Natural killer cell (primary cell): ENCODE measurements at places on chromosomes 2 and 18. TPM values are rescaled to one million over a fixed set of nuclear protein-coding genes. Genes with fewer than 3 reads are reported as not detected.

ABCB11 gene
- 0.07 TPM for total RNA-seq

ADAM23 gene
- not detected for total RNA-seq

- H3K27ac ChIP-seq, result no peak overlapping the region
- DNase-seq, result no peak
- peaks cover 4% of the 10 kb centered on the region for H3K4me1 ChIP-seq
- no peaks in the 10 kb centered on the region for H3K27me3 ChIP-seq
- peaks cover 6% of the 10 kb centered on the region for H3K36me3 ChIP-seq
These were observed 53.4 kb downstream of the THADA start for GRCh38 chr2:43542285-43542933.

DNA sequence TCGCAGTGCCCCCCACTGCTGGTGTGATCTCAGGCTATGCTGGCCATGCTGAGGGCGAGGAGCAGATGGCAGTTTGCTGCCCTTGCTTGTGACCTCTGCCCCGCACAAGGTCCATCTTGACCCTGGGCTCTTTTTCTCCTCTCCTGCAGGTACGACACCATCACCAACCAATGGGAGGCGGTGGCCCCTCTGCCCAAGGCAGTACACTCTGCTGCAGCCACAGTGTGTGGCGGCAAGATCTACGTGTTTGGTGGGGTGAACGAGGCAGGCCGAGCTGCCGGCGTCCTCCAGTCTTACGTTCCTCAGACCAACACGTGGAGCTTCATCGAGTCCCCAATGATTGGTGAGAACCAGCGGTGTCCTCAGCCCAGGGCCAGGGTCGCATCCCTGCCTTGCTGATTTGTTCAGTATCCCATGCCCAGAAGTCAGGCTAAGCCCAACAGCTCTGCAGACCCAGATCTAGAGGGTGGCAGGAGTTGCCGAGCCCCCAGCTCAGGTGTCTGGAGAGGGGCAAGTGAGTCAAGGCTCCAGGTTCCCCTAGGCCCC lies 223.8 kb downstream of the ATAD2B start:
- H3K4me1 ChIP-seq, result peaks cover 15% of the 10 kb centered on the region
- DNase-seq, result no peak
- no peak overlapping the region for H3K4me3 ChIP-seq
- no peaks in the 10 kb centered on the region for H3K27me3 ChIP-seq
- H3K27ac ChIP-seq, result no peak overlapping the region
- H3K36me3 ChIP-seq, result no peaks in the 10 kb centered on the region

DNA sequence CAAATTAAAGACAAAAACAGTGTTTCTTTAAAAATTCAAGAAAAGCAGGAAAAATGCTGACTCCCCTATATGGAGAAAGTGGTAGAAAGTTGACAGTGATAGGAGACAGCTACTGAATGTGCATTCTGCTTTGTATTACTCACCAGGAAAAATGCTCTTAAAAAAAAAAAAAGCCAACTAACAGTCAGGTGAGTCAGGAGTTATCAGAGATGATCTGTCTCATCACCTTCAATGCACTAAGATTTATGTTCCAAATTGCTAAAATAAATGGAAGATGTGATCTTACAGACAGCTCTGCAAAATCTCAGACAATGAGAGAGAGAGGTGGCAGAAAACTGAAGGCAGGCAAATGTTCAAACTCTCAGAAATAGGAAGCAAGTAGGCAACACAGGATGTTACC lies 47.6 kb upstream of the ZNF521 start:
- H3K4me1 ChIP-seq, result no peaks in the 10 kb centered on the region
- no peak overlapping the region for H3K27ac ChIP-seq
- no peak for DNase-seq
- H3K4me3 ChIP-seq, result no peak overlapping the region
- no peaks in the 10 kb centered on the region for H3K27me3 ChIP-seq
- no peaks in the 10 kb centered on the region for H3K36me3 ChIP-seq

GRCh38 chr2:128228894-128229293 lies 89.8 kb downstream of the HS6ST1 start:
- H3K4me1 ChIP-seq, result peaks cover 9% of the 10 kb centered on the region
- peaks cover 2% of the 10 kb centered on the region for H3K27me3 ChIP-seq
- H3K27ac ChIP-seq, result no peak overlapping the region
- H3K36me3 ChIP-seq, result no peaks in the 10 kb centered on the region
- H3K4me3 ChIP-seq, result no peak overlapping the region
- DNase-seq, result no peak

- no peak for DNase-seq
- no peaks in the 10 kb centered on the region for H3K27me3 ChIP-seq
- no peak overlapping the region for H3K4me3 ChIP-seq
- H3K27ac ChIP-seq, result no peak overlapping the region
These were observed 16.8 kb downstream of the TMEM17 start for GRCh38 chr2:62489162-62489561.

ESPNL gene
- not detected for total RNA-seq

DNA sequence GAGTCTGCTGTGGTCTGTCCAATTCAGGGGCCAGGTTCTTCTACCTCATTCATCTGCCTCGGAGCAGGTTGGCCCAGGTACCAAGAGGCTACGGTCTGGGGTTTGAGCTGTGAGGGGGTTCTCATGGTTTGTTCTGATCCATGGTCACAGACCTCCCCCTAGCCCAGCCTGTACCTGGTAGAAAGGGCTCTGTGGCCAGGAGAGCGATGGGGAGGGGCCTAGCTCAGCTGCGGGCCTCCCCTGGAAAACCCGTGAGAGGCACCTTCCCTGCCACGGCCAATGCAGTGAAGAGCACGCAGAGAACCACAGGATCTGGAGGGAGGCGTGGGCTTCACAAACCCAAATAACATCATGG lies 19.6 kb upstream of the ALLC start:
- H3K4me3 ChIP-seq, result no peak overlapping the region
- no peak for DNase-seq
- no peaks in the 10 kb centered on the region for H3K36me3 ChIP-seq
- H3K27ac ChIP-seq, result no peak overlapping the region

DNA sequence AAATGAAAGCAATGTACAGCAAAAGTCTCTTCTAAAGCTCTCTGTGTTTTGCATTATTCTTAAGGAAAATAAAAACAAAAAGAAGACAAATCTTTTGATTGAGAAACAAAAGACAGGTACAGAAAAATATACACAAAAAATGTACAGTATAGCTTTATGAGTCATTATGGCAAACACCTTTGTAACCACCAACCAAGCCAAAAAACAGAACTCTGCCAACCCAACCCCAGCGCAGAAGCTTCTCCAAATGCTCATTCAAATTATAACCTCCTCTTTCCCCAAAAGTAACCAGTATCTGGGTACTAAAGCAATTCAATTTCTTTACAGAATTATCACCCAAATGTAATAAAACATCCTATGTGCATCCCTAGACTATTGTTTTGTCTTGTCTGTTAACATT lies 255.9 kb upstream of the STON1 start:
- DNase-seq, result no peak
- H3K4me1 ChIP-seq, result no peaks in the 10 kb centered on the region
- H3K27ac ChIP-seq, result no peak overlapping the region
- no peaks in the 10 kb centered on the region for H3K36me3 ChIP-seq
- no peak overlapping the region for H3K4me3 ChIP-seq

- no peaks in the 10 kb centered on the region for H3K36me3 ChIP-seq
- DNase-seq, result no peak
- no peak overlapping the region for H3K4me3 ChIP-seq
- no peaks in the 10 kb centered on the region for H3K27me3 ChIP-seq
- no peak overlapping the region for H3K27ac ChIP-seq
- no peaks in the 10 kb centered on the region for H3K4me1 ChIP-seq
These were observed 234.7 kb downstream of the HRH4 start for GRCh38 chr18:24695168-24695567.

DNA sequence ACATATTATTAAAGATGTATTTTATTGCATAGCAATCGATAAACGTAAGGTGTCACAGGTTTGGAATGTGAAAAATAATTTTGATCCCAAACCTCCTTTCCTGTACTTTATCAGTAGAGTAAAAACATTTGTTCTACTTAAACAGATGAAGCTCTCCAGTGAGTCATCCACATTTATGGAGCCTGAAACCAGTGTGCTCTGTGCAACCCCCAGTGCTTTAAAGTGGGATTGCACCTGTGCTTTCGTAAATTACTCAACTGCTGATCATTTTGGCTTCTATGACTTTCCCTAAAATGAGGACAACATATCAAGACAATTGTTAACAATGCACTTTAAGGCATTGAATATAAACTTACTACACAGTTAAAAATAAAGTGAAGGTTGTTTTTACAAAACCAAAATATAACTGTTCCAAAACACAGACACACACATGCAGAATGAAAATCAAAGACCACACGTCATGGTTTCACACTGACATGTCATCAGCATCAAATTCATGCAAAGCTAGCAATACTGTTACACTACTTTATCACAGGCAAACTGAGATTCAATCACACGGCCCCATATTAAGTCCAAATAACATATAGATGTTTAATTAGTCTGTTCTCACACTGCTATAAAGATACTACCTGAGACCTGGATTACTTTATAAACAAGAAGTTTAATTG lies 9.7 kb downstream of the TMEM18 start:
- H3K4me1 ChIP-seq, result peaks cover 24% of the 10 kb centered on the region
- H3K4me3 ChIP-seq, result no peak overlapping the region
- H3K27ac ChIP-seq, result no peak overlapping the region
- no peaks in the 10 kb centered on the region for H3K27me3 ChIP-seq
- H3K36me3 ChIP-seq, result peaks cover 52% of the 10 kb centered on the region
- DNase-seq, result peak; percentile 43

SERPINB2 gene
- total RNA-seq, result 9.0 TPM

GAREM1 gene
- 0.09 TPM for total RNA-seq

CD28 gene
- total RNA-seq, result 3.3 TPM

GRCh38 chr2:209424781-209425470 lies 1.1 kb downstream of the MAP2 start:
- no peak for DNase-seq
- peaks cover 14% of the 10 kb centered on the region for H3K4me1 ChIP-seq
- H3K4me3 ChIP-seq, result no peak overlapping the region
- peaks cover 8% of the 10 kb centered on the region for H3K27me3 ChIP-seq
- H3K36me3 ChIP-seq, result no peaks in the 10 kb centered on the region

DNA sequence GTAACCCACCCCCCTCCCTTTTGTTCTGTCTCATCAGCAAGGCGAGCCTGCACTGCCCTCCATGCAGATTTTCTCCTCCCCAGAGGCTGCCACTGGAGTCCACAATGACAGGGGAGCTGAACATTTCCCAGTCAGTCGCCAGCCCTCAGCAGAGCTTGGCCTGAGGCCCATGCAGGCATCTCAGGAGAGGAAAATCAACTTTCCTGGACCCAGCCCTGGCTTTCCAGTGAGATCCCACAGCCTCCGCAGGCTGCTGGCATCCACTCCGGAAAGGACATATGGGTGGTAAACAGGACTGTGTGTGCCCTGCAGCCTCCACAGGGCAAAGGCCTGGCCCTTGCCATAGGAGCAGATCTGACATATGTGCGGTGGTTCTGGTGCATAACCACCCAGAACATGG lies 253.8 kb downstream of the TNS1 start:
- no peaks in the 10 kb centered on the region for H3K27me3 ChIP-seq
- DNase-seq, result no peak
- no peak overlapping the region for H3K27ac ChIP-seq
- no peak overlapping the region for H3K4me3 ChIP-seq
- no peaks in the 10 kb centered on the region for H3K4me1 ChIP-seq

DNA sequence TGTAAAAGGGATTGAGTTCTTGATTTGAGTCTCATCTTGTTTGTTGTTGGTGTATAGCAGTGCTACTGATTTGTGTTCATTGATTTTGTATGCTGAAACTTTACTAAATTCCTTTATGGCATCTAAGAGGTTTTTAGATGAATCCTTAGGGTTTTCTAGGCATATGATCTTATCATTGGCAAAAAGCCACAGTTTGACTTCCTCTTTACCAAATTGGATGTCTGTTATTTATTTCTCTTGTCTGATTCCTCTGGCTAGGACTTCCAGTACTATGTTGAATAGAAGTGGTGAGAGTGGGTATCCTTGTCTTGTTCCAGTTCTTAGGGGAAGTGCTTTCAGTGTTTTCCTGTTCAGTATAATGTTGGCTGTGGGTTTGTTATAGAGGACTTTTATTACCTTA lies 4.8 kb downstream of the ANKAR start:
- peaks cover 13% of the 10 kb centered on the region for H3K4me1 ChIP-seq
- no peak overlapping the region for H3K27ac ChIP-seq
- H3K27me3 ChIP-seq, result no peaks in the 10 kb centered on the region
- DNase-seq, result no peak
